Stimulated activated CD4-positive, alpha-beta T cell treated with anti-CD3 and anti-CD28 coated beads, TNF-alpha, amount 100 ng/mL, for 24 hours (primary cell): ENCODE measurements at places on chromosomes 3 and 15.

DNA sequence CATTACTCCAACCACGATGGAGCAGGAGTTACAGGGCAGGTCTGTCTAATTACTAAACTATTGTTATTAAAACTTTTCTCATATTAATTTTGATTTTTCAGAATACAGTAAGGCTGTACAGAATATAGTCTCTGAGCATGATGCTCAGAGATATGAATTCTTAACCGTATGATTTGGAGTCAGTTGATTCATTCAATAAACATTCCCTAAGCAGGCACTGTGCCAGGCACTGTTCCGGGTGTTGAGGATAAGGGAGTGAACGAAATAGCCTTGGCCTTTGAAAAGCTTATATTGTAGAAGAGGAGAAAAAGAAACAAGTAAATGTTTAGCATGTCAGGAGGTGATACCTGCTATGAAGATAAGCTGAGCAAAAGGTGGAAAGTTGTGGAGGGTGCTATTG, 187.3 kb downstream of the KCNAB1 start:
- DNase-seq = no peak

- DNase-seq = no peak
Measured at GRCh38 chr15:38028869-38029268, 94.4 kb downstream of the TMCO5A start.

DNA sequence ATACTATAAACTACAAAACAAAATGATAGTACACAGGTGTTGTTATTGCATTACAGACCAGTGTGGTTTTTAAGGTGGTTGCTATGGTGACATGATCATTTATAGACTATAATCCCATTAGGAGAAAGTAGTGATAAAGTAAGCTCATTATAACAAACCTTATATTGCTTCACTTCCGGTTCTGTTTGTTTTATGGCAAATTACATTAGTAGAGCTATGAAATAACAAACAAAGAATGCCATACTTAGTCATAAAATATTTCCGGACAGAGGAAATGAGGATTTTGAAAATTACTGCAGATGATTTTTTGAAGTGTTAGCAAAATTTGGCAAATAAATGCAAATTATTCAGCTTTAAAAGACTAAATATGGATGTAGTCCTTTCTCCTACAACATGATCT, 640.4 kb upstream of the ARPP21 start:
- no peak for DNase-seq

DNA sequence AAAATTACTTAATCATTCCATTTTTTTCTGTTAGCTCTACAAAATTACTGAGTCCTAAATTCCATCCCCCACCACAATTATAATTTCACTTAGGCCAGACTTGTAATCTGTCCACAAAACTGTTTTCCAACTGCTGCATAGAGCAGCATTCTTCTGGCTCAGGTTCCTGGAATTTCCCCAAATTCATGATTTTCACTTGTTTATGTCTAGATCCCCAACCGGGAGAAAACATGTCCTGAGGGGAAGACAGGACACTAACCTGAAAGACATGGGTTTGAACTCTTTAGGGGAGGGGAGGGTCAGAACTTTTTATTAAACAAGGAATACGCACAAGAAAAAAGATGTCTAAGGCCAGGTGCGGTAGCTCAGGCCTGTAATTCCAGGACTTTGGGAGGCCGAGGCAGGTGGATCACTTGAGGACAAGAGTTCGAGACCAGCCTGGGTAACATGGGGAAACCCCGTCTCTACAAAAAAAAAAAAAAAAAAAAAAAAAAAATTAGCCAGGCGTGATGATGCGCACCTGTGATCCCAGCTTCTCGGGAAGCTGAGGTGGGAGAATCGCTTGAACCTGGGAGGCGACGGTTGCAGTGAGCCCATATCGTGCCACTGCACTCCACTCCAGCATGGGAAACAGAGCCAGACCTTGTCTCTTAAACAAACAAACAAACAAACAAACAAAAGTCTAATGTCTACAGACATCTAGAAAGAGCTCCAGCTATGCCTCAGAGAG, 1.5 kb downstream of the ETFA start:
- no peak for DNase-seq

- DNase-seq = no peak
Measured at GRCh38 chr15:38307861-38308641, 55.4 kb downstream of the SPRED1 start.

DNA sequence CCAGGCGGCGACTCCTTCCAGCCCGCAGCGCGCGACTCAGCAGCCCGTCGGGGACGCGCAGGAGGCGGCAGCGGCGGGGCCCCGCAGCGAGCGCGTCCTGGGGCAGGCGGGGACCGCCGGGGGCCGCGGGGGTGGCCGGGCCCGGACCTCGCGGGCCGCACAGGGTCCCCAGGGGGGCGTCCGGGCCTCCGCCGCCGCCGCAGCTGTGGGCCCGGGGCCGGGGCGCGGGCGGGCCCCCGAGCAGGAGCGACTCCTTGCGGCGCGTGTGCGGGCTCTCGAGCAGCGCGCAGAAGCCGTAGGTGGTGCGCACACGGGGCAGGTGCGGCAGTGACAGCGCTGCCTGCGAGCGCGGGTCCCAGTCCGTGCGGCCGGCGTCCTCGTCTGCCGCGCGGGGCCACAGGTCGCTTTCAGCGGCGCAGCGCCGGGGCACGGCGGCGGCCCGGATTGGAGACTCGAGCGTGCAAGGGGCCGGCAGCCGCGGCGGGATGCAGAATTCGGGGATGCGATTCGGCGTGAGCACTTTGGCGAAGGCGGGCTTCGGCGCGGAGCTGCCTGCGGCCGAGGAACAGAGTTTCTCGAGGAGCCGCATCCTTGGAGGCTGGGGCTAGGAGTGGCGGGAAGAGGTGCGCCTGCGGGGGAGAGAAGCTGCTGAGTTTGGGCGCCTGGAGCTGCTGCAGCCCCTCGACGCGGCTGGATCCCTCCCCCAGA, 535 bp downstream of the C2CD4B start:
- no peak for DNase-seq

DNA sequence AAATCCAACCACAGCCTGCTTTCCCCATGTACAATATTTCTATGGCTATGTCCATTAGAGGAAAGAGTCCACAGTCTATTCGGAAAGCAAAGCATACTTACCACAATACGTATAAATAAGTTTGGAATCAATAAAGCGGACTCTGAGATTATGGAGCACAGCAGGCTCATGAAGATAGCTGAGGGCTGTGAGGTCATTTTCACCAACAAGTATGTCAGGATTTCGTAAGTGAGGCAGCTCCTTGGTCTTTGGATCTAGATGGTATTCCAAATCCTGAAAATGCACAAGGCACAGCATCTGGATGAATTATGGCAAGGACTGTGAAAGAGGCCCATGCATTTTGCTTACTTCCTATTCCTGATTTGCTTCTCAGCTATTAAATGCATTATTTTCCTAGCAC, 100.4 kb downstream of the MYO5A start:
- DNase-seq = no peak

GRCh38 chr15:38050529-38051448, 116.3 kb downstream of the TMCO5A start:
- DNase-seq = no peak

DNA sequence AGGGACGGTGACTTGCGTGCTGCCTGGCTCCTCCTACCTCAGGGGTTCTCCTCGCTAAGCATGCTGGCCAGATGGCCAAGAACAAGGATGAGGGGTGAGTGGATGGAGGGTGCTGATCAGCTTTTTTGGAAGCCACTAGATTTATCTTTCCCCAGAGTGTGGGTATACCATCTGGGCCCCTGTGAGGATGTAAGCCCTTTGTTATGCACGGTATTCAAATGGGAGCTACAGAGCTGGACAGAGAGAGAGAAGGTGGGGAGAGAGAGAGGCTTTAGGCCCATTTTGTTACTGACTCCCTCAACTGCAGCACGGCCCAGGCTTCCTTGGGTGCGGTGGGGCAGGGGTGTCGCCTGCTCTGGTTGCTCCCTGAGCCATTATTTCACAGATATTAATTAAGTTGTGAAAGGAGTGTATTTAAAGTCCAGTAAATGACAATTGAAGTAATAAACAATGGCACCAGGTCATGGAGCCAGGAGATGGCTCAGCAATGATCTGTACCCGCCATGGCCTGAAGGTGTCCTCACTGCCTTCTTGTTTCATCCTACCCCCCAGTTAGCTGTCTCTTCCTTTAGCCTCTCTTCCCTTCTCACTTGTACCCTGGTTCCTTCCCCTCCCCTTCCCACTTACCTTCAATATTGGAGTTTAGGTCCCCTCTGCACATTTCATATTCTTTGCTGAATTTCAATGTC, 158.0 kb downstream of the CLSTN2 start:
- DNase-seq = no peak

GRCh38 chr15:90989040-90989768, 5.1 kb downstream of the PRC1 start:
- no peak for DNase-seq

DNA sequence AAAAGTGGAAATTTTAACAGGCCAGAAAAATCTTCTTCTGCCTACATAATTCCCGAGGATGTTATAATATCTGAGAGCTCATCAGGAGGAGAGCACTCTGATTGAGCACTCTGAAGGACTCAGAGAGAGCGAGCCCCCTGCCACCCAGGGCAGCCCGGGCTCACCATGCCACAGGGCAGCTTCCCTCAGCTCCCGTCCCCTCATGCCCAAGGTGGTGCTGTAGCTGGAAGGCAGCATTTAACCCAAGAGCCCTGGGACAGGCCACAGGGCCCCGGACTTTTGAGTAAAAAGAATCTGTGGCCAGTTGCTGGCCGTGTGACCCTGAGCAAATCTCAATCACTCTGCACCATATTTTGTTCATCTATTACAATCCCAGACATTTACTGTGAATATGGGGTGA, 23.5 kb upstream of the RAD18 start:
- no peak for DNase-seq

DNA sequence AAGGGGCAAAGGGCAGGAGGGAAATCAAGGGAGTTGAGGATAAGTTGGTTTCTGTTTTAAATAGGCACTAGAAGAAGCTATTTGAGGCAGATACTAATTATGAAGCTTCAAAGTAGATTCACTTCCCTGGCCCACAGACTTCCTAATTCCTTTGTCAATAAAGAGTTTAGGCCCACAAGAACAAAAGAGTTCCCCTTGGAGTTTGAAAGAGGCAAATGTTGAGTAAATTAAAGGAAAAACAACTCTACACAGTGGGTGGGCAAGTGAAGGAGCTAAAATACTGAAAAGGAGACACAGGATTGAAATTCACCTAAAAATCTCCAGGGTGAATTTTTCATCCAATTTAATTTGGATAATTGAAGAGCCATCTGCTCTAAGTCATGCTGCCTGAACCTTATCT, 411.7 kb upstream of the RORA start:
- DNase-seq = no peak

GRCh38 chr3:117752984-117753717, 1043.6 kb downstream of the TUSC7 start:
- DNase-seq = no peak

GRCh38 chr3:111610189-111610588, 15.0 kb upstream of the ZBED2 start:
- no peak for DNase-seq

DNA sequence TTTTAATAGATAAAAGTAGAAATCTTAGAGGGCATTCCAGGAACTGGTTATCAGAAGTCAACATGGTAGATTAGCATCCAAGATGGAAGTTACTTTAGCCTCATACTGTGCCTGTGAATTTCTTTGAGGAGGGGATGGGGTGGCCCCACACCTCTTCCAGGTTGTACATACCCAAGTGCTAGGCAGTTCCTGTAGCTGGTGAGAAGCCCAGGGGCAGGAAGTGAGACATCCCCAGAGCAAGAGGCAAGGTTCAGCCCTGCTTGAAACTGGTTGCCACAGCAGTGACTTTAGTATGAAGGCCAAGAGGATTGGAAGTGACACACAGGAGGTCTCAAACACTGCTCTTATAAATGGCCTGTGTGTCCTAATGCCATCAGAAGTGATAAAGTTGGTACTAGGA, 11.9 kb downstream of the GTPBP8 start:
- DNase-seq = no peak

GRCh38 chr3:8607234-8608040, 37.2 kb downstream of the SSUH2 start:
- DNase-seq = no peak

DNA sequence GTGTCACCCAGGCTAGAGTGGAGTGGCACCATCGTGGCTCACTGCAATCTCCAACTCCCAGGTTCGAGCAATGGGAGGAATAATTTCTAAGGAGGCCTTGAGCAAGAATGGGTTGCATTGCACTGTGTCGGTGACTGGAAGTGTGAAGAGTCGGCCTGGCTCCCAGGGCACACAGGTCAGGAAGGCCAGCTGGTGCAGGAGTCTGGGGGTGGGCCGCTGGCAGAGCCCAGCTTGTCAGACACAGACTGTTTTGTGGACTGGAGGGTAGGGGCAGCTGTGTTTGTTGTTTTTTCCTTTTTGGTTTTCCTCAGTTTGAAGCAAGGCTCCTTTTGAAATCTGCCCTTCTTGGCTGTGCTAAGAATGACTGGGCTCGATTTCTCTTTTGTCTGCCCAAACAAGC, 66.2 kb downstream of the ITGA11 start:
- no peak for DNase-seq

- no peak for DNase-seq
Measured at GRCh38 chr3:142837526-142837925, 51.4 kb downstream of the PCOLCE2 start.

GRCh38 chr3:51698209-51698608, 8.7 kb upstream of the GRM2 start:
- no peak for DNase-seq

DNA sequence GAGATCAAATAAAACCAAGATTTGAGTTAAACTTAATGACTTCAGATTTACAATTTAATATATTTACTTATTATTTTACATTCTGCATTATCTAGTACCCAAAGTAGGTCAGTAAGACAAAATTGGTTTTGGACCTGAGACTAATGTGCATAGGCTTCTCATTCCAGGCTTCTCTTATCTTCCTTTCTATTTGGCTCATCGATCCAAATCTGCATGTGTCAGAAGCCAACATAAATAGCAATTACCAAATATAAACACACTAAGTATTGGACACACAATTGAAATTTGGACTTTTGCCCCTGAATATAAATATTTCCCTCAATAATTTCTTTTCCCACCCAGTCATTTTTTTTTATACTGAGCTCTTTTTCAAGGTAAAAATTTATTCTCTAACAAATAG, 290.6 kb upstream of the ARHGEF26 start:
- no peak for DNase-seq

DNA sequence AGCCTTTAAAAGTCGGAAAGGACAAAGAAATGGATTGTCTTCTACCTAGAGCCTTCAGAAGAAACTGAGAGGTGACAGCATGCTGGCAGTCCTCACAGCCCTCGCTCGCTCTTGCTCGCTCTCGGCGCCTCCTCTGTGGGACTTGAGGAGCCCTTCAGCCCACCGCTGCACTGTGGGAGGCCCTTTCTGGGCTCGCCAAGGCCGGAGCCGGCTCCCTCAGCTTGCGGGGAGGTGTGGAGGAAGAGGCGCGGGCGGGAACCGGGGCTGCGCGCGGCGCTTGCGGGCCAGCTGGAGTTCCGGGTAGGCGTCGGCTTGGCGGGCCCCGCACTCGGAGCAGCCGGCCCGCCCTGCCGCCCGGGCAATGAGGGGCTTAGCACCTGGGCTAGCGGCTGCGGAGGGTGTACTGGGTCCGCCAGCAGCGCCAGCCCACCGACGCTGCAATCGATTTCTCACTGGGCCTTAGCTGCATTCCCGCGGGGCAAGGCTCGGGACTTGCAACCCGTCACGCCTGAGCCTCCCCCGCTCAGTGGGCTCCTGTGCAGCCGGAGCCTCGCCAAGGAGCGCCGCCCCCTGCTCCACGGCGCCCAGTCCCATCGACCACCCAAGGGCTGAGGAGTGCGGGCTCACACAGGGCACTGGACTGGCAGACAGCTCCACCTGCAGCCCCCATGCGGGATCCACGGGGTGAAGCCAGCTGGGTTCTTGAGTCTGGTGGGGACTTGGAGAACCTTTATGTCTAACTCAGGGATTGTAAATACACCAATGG, 953.8 kb upstream of the GBE1 start:
- DNase-seq = no peak

GRCh38 chr15:39942753-39943150, 8.8 kb downstream of the EIF2AK4 start:
- no peak for DNase-seq
